ENCODE measurements at places on chromosomes 12 and 14. TPM values are rescaled to one million over a fixed set of nuclear protein-coding genes. Genes with fewer than 3 reads are reported as not detected.

SCN8A gene
- total RNA-seq: 15.2 TPM

SLCO1B1 gene
- 0.09 TPM for total RNA-seq

STYK1 gene
- 0.37 TPM for total RNA-seq

ART4 gene
- total RNA-seq: not detected

ITGB7 gene
- total RNA-seq: 0.26 TPM

All from H9 (cell line).